ENCODE measurements at places on chromosomes 6 and 20.
A peak's percentile ranks its signal among the peaks of the same experiment; 100 is the strongest.

- no peak for DNase-seq
Measured at GRCh38 chr20:59027741-59028320, 4.3 kb downstream of the ATP5F1E start.

GRCh38 chr20:32681175-32682084, 7.7 kb upstream of the C20orf203 start:
- DNase-seq: peak; percentile 72

- no peak for DNase-seq
Measured at GRCh38 chr20:11807054-11808048, 110.3 kb upstream of the BTBD3 start.

GRCh38 chr20:41344938-41345728, 4.5 kb downstream of the LPIN3 start:
- no peak for DNase-seq

DNA sequence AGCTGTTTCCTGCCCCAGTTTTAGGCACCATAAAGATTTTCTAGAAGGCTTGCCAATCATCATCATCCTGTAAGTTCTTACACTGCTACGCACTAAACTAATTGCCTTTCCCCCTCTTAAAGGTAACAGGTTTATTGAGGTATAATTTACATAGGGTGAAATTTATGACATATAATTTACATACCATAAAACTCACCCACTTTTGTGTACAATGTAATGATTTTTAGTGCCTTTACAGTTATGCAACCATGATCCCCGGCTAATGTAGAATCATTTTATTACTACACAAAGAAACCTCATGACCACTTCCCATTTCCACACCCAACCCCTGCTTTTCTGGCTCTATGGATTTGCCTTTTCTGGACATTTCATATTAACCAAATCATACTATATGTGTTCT, 21.1 kb downstream of the GCNT2 start:
- no peak for DNase-seq

GRCh38 chr20:8532169-8532568, 400.1 kb downstream of the PLCB1 start:
- no peak for DNase-seq

DNA sequence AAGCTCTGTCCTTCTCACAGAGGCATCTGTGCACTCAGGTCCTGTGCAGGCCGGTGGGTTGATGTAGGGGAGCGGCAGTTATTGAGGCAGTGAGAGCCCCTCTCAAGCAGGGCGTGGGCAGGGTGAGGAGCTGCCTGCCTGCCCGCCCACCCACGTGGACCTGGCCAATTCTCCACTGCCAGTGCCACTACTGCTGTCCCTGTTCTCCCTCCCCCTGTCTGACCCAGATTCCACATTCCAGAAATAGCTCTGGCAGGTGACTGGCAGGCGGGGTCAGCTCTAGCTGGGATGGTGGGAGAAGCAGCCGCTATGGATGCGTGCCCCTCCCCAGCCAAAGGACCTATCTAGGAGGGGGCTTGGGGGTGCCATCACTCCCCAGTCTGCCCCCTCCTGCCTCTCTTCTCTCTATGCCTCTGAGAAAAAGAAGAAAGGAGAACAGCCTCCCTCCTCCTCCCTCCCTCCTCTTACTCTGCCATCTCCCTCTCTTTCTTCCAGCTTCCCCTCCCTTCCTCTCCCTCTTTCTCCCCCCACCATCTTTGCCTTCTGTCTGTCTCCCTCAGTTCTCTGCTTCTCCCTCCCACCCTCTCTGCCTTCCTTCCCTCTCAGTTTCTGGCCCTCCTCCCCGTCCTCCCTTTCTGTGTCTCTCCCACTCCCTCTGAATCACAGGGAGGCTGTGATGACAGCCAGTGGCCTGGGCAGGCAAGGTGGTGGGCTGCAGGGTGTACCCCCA, 86.5 kb upstream of the MYL9 start:
- DNase-seq: no peak

GRCh38 chr20:11379257-11380011, 538.3 kb upstream of the BTBD3 start:
- peak; percentile 83 for DNase-seq

- no peak for DNase-seq
Measured at GRCh38 chr6:64083261-64083660, 447.7 kb downstream of the PHF3 start.

- no peak for DNase-seq
Measured at GRCh38 chr6:90610301-90610750, 23.5 kb upstream of the MAP3K7 start.

- no peak for DNase-seq
Measured at GRCh38 chr6:118899948-118900347, 6.0 kb downstream of the ASF1A start.
